Tracheal epithelial cell (primary cell): ENCODE measurements at places on chromosomes 1 and 21. TPM values are rescaled to one million over a fixed set of nuclear protein-coding genes. Genes with fewer than 3 reads are reported as not detected.

Gene TEX38
- total RNA-seq, result not detected in 2 replicates

Gene ERG
- under 0.01 and 0.24 TPM in 2 replicates for total RNA-seq

Gene CCDC185
- not detected in 2 replicates for total RNA-seq

Gene UBXN10
- 0.24 TPM in 1 of 2 replicates, not detected in the other for total RNA-seq

Gene FAM72C
- under 0.01 and 0.21 TPM in 2 replicates for total RNA-seq

Gene NUF2
- 0.21 and 2.7 TPM in 2 replicates for total RNA-seq

Gene XKR8
- total RNA-seq, result 2.2 and 5.3 TPM in 2 replicates

Gene NUP210L
- total RNA-seq, result 0.21 and 0.24 TPM in 2 replicates

Gene CHRM3
- total RNA-seq, result 0.21 and 0.48 TPM in 2 replicates

Gene SDC3
- 2.1 and 11.1 TPM in 2 replicates for total RNA-seq

Gene HAO2
- total RNA-seq, result not detected in 2 replicates

Gene EPS8L3
- not detected in 2 replicates for total RNA-seq

Gene WDR64
- not detected in 2 replicates for total RNA-seq

Gene CD164L2
- 1.2 and 4.0 TPM in 2 replicates for total RNA-seq

Gene SLAMF6
- total RNA-seq, result not detected in 2 replicates

Gene ZBTB37
- total RNA-seq, result 2.9 and 3.4 TPM in 2 replicates

Gene GABRD
- 0.24 TPM in 1 of 2 replicates, not detected in the other for total RNA-seq
